IMR-90 (cell line): ENCODE measurements at places on chromosomes 11 and 22. TPM values are rescaled to one million over a fixed set of nuclear protein-coding genes. Genes with fewer than 3 reads are reported as not detected.
A peak's percentile ranks its signal among the peaks of the same experiment; 100 is the strongest.

- no peak for DNase-seq
These were observed 147.9 kb upstream of the LUZP2 start for GRCh38 chr11:24348908-24349307.

DNA sequence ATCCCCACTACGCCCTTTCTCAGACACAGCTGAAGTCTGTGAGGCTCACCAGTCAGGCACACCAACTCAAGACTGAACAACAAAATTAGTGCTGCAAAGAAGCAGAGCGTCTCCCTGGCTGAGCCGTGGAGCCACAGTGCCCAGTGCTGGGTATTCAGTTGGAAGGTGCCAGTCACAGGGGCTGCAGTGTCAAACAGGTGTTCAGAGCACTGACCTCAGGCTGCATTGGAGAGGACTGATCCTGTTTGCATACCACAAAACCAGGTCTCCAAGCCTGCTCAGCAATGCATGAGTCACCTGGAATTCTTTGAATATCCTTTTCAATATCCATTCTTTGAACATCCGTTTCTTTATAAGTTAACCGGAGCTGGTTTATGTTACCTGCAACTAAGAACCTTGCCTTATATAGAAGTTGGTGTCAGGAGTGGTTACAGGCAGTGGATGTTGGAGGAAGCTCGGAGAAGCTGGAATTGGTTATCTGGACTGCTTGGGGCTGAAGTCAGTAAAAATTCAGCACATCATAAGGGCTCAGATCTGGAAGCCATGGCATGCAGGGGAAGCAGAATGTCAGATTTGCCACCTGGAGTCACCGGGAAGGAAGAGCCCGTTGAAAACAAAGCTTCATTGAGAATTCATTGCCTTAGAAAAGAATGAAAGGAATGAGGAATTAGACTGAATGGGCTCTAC lies 30.3 kb downstream of the PDGFB start:
- DNase-seq = peak; percentile 36

GRCh38 chr11:35166369-35167360 lies 27.7 kb downstream of the CD44 start:
- peak; percentile 93 for DNase-seq

DNA sequence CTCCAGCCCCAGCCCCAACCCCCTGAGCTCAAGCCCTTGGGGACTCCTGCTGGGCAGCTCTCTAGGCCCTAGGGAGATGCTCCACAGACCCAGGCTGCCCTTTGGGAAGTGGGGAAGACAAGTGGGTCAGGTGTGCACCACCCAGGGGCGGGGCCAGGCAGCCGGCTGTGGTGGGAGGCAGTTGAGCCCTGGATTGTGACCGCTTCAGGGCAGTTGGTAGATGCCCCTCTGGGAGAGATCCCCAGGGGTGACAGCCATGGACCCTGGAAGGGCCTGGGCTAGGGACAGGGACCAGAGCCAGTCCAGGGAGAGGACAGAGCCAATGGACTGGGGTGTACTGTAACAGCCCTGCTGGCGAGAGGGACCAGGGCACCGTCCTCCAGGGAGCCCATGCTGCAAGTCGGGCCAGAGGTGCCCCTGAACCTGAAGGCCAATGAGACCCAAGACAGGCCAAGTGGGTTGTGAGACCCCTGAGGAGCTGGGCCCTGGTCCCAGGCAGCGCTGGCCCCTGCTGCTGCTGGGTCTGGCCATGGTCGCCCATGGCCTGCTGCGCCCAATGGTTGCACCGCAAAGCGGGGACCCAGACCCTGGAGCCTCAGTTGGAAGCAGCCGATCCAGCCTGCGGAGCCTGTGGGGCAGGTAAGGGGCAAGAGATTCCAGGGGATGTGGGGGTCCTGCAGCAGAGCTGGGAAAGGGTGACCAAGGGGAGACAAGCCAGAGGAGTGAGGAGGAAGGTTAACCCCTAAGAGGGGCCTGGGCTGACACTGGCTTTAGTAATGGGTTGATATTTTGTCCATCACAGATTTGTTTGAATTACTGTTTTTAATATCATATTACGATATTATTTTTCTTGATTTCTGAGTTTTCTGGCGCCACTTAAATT lies at the start of gene IGLL5:
Gene IGLL5, plus strand, starts transcription at position 196 of the 883 bp plus-strand sequence. Its CDS starts 238 bp downstream, at position 434.
- no peak for DNase-seq

GRCh38 chr11:40328890-40329614 lies 1130.4 kb downstream of the LRRC4C start:
- peak; percentile 100 for DNase-seq

GRCh38 chr22:49448526-49448925 lies 379.1 kb downstream of the BRD1 start:
- no peak for DNase-seq

DTX4 gene
- 2.5 and 2.7 TPM in 2 replicates for total RNA-seq

- no peak for DNase-seq
These were observed 13.8 kb downstream of the LIF start for GRCh38 chr22:30232716-30233218.

DNA sequence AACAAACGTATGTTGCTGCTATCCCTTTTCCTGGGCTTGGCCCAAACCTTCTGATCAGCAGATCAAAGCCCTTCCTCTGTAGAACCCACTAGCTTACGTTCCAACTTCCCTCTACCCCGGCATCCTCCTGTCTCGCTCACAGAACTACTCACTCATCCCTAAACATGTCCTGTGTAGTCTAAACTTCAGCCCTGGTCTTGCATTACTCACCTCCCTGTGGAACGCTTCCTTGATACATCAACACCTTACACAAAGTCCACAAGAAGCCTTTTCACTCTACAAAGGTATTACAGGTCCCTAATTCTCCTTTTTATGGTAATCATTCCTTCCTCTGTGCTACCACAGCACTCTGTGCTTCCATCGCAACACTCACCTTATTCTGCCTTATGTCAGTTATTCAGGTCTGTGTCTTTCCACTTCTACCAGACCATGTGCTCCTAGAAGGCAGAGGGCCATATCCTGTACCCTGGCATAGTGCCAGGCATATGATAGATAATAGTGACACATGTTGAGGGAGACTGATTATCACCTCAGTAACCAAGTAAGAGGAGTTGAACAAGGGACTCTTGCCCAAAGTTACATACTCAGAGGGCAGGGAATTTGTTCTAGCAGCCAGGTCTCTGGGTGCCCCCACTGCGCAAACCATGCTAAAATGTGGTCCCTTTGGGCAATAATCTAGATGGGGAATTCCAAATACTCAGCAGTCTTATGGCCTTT lies 41.6 kb downstream of the USP35 start:
- DNase-seq = peak; percentile 27

DNA sequence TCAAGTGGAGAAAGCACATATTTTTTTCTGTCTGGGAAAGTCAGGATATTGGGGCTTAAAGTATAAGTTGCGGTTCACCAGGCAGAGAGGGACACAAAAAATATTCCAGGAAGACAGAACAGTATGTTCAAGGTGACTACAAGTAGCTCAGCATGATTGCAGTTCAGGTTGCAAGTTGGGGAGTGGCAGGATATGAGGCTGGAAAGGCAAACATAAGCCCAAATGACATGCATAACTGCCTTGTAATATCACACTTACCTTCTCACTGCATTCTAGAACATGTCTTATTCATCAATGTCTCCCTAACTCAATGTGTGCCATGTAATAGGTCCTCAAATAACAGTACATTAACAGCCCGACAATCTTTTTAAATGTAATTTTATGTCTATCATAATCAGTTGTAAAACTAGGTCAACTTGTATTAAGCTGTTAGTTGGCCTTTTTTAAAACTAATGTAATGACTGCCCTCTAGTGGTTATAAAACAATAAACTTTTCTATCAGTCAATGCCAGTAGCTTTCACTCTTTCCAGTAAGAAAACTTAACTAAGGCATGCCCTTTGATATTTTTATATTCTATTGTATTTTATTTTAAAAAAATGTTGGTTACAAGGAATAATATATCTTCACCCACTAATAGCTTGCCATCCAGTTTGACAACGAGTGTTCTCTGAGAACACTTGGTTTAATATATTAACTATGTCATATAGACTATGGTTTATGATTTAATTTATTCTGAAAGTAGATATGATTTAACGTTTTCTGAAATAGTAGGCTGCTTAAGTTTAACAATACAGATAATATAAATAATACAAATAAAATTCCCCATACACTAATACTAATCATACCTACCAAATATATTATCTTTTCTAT lies 39.4 kb upstream of the CFAP300 start:
- peak; percentile 66 for DNase-seq

- no peak for DNase-seq
These were observed 47.1 kb downstream of the RRP8 start for GRCh38 chr11:6556139-6556949.

MPZL3 gene
- 0.36 and 0.56 TPM in 2 replicates for total RNA-seq

GRCh38 chr11:86636275-86636674 lies 36.1 kb downstream of the ME3 start:
- peak; percentile 31 for DNase-seq

OR52E8 gene
- not detected in 2 replicates for total RNA-seq

GRCh38 chr11:114208377-114208776 lies 87.8 kb upstream of the NNMT start:
- no peak for DNase-seq

GRCh38 chr11:120211522-120212258 lies 858 bp downstream of the OAF start:
- no peak for DNase-seq

DNA sequence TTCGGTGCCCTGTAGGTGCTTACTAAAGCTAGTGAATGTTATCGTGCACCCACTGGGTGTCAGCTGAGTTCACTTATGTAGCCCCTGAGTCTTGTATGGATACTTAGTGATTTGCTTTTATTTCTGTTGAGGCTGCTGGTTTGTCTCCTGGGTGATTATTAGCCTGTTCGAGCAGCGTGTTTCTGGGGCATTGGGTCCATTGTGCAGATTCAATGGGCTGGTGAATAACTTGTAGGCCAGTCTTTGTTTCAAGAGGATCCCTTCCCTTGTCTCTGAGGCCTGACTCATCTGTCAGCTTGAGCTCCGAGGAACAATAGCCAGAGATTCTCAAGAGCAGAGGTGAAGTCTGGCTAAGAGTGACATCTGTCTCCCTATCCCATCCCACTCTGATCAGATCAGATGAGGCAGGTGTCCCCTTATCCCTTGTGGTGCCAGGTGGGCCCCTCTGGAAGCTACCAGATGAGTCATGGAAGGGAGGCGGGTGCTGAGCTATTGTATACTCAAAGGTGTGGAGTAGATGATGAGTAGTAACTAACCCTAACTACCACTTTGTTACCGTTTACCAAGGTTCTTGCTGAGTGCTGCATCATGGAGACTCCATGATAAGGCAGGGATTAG lies 3.7 kb downstream of the MIAT start:
- no peak for DNase-seq

SNX32 gene
- 0.36 TPM in 1 of 2 replicates, not detected in the other for total RNA-seq

GRCh38 chr11:332651-333480 lies 12.2 kb upstream of the IFITM3 start:
- DNase-seq = no peak

C11orf16 gene
- not detected in 2 replicates for total RNA-seq

DNA sequence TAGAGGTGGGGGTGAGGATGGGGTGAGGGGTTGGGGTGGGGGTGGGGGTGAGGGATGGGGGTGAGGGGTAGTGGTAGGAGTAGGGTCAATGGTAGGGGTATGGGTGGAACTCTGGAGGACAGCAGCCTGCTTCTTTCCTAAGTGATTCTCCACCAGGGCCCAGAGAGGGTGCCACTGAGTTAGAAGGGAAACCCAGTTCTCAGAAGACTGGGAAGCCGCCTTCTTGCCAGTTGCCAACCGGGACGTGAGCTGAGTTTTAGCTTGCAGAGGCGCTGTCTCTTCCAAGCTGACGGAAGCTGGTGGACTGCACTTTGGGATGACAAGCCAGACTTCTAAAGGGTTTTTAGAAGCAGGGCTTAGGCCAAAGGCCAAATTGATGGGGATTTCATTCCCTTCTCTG lies 104.4 kb downstream of the NAT10 start:
- DNase-seq = no peak

SCN3B gene
- total RNA-seq = under 0.01 TPM in 2 replicates

GRCh38 chr22:27507111-27507611 lies 294.4 kb downstream of the MN1 start:
- DNase-seq = no peak

GRCh38 chr11:26995701-26996460 lies 2.0 kb downstream of the FIBIN start:
- peak; percentile 11 for DNase-seq

- no peak for DNase-seq
These were observed 558 bp downstream of the TSPAN4 start for GRCh38 chr11:843086-843734.

POU2AF1 gene
- not detected in 2 replicates for total RNA-seq

DNA sequence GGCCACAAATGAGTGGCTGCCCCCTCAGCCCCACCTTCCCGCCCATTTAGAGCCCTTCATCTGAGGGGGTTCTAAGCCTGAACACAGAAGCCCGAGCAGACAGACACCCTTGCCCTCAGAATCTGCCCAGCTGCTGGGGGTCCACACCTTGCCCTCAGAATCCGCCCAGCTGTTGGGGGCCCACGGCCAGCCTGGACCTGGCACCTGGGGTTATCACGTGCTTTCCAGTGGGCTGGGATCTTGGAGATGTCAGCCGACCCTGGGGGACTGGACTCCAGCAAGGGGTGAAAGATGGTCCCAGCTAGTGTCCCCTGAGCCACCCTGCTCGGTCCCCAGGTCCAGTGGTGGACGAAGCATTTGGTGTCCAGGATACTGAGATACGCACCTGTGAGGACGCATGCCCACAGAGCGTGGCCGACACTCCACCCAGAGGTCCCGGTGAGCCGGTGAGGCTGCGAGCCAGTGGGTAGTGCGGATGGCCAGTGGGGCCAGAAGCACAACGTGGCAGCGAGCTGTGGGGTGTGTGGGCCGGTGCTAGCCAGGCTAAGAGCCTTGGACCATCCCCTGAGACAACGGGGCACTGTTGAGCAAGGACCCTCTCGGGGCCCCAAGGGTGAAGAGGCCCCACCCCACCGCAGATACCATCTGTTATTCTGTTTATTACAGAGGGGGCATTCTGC lies 3.1 kb upstream of the CTSD start:
- no peak for DNase-seq

GRCh38 chr11:79367844-79368243 lies 73.0 kb downstream of the TENM4 start:
- DNase-seq = no peak

GRCh38 chr11:36510594-36510942 lies 496 bp upstream of the TRAF6 start:
- DNase-seq = peak; percentile 32

DNA sequence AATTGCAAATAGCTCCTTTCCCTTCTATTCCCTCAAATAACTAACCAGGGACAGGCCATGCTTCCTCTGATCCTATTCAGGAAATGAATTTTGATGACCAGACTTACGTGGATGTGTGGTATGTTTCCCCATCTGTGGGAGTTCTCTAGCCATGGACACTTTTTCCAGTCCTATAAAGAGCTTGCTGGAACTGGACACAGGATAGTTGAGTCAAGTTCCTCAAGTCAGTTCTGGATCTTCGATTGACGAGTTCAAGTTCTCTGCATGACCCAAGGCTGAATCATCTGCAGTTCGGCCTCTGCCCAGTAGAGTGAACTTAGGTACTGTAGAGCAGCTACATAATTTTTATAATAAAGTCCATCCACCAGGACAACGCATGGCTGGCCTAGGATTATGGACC lies 52.7 kb upstream of the CCND1 start:
- peak; percentile 87 for DNase-seq

KCNQ1OT1 gene
- total RNA-seq = 1.9 and 2.0 TPM in 2 replicates

PGA5 gene
- not detected in 2 replicates for total RNA-seq

- no peak for DNase-seq
These were observed 46.0 kb downstream of the C11orf91 start for GRCh38 chr11:33654594-33654993.

GRCh38 chr11:128802358-128802981 lies 64.6 kb downstream of the KCNJ1 start:
- DNase-seq = no peak
